ENCODE measurements at places on chromosomes 7 and 10.

GRCh38 chr10:91549262-91549661, 83.6 kb downstream of the PPP1R3C start:
- no peak for DNase-seq

GRCh38 chr7:30302656-30303311, 18.4 kb downstream of the ZNRF2 start:
- no peak for DNase-seq

- no peak for DNase-seq
These were observed 216.9 kb downstream of the C7orf25 start for GRCh38 chr7:42694894-42695507.

GRCh38 chr7:81285142-81285871, 366.5 kb upstream of the SEMA3C start:
- no peak for DNase-seq

GRCh38 chr10:3924344-3924743, 139.3 kb upstream of the KLF6 start:
- no peak for DNase-seq

GRCh38 chr7:45148653-45148973, 9.0 kb upstream of the RAMP3 start:
- no peak for DNase-seq

DNA sequence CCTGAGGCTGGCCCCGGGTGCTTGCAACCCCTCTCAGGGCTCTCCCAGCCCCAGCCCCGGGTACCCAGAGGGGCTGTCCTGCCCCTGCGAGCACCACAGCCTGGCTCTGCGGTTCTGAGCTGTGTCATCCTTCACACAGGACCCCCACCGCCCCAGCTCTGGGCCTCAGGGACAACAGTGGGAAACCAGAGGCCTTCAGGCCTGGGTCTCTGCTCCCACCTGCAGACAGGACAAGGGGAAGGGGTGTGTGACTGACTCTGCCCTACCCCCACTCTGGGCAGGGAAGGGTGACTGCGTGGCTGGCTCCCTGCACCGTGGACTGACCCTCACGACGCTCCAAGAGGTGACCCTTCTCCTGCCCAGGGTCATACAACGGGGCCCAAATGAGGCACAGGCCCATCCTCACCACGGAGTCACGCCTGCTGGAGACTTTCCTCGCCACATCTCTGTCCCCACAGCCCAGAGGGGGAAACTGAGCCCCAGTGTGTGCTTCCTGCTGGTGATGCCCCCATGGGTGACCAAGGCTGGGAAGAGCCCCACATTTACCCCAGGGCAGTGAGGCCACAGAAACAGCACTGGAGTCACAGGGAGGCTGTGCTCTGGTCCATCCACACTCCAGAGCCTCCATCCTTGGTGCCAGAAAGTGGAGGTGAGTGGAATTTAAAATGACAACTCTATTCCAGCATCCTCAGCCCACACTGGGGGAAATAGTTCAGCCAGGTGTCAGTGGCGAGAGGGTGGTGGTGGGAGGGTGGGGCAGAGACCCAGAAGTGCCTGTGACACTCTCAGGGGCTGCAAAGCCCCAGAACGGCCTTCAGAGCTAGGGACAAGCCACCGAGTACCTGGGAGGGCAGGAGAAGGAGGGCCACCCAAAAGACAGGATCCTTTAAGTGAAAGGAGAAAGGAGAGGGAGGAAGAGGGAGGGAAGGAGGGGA, 13.6 kb downstream of the CAMK2B start:
- no peak for DNase-seq

GRCh38 chr7:117470777-117471176, 9.0 kb upstream of the CFTR start:
- peak; percentile 52 for DNase-seq

- no peak for DNase-seq
These were observed 3.3 kb upstream of the OPN4 start for GRCh38 chr10:86651021-86651471.

- no peak for DNase-seq
These were observed 321.1 kb downstream of the PARD3 start for GRCh38 chr10:34494012-34494411.

- DNase-seq, result no peak
These were observed 28.2 kb upstream of the ZCCHC24 start for GRCh38 chr10:79473496-79474095.

GRCh38 chr7:8592167-8592566, 158.8 kb downstream of the NXPH1 start:
- no peak for DNase-seq

GRCh38 chr10:9315292-9315691, 1260.8 kb downstream of the GATA3 start:
- DNase-seq, result no peak

All from NCI-H1092 (cell line).